ENCODE measurements at places on chromosomes 3 and 15. TPM values are rescaled to one million over a fixed set of nuclear protein-coding genes. Genes with fewer than 3 reads are reported as not detected.

- DNase-seq = no peak
Measured at GRCh38 chr15:63973212-63974009, 72.9 kb downstream of the DAPK2 start.

GRCh38 chr3:46031269-46031668, 4.0 kb upstream of the XCR1 start:
- no peak for DNase-seq

GRCh38 chr15:87224404-87224803, 1032.1 kb downstream of the NTRK3 start:
- DNase-seq = no peak

DNA sequence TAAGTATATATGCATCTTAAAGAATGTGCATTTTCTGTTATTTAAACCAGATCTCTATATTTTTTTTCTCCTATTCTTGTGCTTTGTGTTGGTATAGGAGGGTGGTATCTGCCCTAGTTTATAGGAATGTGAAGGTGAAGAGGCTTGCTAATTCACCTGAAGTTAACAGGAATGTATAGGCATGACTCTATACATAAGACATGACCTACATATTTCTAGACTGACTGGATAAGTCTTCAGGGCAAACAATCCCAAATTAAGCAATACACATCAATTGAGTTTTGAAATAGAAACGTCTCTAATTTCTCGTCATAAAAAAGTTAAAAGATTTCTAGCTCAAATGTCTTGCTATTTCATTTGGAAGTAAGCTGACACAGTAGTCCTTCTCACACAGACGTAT, 410.0 kb downstream of the DIPK2A start:
- no peak for DNase-seq

GRCh38 chr3:120909602-120909878, 1.5 kb downstream of the STXBP5L start:
- DNase-seq = no peak

The ALDH1L1 gene
- polyA plus RNA-seq = 51.6 TPM

The SERPINI1 gene
- polyA plus RNA-seq = 42.6 TPM

DNA sequence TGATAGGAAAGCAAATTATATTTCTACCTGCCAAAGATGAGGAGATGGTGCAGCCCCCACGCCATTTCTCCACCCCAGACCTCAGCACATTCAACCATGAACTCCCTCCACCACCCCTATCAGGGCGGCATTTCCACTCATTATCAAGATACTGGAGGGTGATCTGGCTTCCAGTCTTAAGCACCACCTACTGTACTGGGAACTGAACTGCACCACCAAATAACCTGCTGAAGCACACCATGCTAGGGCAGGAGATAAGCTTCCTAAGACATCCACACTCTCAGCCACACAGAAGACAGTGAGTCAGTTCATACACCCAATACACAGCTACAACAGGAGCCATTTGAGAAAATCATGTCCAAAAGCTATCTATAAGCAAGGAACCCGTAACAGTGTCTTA, 98.8 kb downstream of the FGF7 start:
- DNase-seq = no peak

- DNase-seq = no peak
Measured at GRCh38 chr3:193681631-193682030, 88.6 kb downstream of the OPA1 start.

DNA sequence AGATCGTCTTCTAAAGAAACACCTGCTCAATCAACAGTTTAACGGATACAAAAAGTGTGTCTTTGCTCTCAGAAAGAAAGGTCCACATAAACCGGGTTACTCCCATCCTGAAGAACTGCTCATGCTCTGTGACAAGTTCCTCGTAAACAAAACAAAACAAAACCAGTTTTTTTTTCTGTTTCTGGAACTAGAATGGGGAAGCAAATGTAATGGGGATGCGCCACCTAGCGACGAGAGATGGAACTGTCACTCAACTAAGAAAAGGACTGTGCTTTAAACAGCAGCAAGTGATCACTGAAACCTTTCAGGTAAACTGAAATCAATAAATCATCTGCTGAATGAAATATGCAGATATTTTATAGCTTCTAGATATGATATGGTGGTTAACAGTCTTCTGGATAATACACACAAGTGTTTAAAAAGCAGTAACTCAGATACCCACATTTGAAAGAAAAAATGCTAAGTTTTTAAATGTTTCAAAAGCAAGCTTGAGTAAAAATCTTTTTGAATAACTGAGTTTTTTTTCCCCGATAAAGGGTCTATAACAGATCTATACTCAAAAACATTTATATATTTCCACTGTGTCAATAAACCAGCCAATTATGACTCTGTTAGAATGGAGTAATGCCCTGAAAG, 10.9 kb downstream of the TM2D3 start:
- DNase-seq = no peak

GRCh38 chr3:104787306-104787705, 579.4 kb upstream of the ALCAM start:
- DNase-seq = no peak

The NPHP3 gene
- polyA plus RNA-seq = 36.2 TPM

- DNase-seq = no peak
Measured at GRCh38 chr3:183808355-183808754, 17.0 kb downstream of the MAP6D1 start.

DNA sequence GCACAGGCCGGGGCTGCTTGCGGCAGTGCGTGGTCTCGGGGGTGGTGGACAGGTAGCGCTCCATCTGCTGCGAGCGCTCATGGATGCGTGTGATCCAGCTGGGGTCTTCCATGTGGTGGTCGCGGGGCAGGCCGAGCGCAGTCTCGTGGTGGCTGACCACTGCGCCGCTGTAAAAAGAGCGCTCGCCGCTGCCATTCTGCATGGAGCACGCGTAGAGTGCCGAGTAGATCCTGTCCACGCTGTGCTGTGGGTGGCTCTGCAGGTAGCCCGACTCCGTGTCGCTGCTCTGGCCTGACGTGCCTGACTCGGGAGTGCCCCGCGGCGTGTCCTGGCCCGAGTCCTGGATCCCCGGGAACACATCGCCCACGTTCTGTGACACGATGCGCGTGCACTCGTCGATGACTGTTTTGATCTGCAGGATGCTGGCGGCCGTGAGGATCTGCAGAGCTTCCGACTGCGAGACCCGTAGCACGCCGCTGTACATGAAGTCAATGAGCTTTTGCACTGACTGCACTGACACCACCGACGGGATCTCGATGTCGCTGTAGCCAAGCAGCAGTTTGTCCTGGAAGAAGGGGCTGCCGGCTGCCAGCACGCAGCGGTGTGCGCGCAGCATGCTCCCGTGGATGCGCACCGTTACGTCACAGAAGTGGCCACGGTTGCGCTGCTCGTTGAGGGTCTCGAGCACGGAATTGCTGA, 57.4 kb downstream of the TIGIT start:
- no peak for DNase-seq

The BCHE gene
- polyA plus RNA-seq = 12.2 TPM

The SNUPN gene
- polyA plus RNA-seq = 31.6 TPM

- DNase-seq = peak; percentile 65
Measured at GRCh38 chr15:100627789-100628395, 25.5 kb downstream of the ASB7 start.

- DNase-seq = no peak
Measured at GRCh38 chr3:110526777-110527727, 544.6 kb upstream of the NECTIN3 start.

- no peak for DNase-seq
Measured at GRCh38 chr3:127197300-127198189, 4.6 kb downstream of the PRR23E start.

- no peak for DNase-seq
Measured at GRCh38 chr3:128489927-128490649, 2.9 kb downstream of the GATA2 start.

DNA sequence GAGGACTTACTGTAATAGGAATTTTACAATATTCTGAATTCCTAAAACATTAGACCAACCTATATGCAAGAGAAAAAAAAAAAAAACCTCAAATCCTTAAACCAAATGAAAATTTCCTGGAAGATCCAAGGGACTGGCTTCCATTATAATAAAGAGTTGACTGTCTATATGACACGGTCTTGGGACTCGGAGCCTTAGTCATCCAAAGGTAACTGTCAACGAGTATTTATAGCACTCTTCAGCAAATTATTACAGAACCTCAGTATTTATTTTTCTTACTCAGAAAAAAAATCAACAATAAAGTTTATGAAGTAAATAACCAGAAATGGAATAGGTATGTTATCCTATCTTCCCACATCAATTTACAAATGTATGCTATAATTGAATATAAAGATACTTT, 66.0 kb downstream of the TTBK2 start:
- DNase-seq = no peak

- DNase-seq = peak; percentile 27
Measured at GRCh38 chr3:86047161-86047560, 943.8 kb downstream of the VGLL3 start.

DNA sequence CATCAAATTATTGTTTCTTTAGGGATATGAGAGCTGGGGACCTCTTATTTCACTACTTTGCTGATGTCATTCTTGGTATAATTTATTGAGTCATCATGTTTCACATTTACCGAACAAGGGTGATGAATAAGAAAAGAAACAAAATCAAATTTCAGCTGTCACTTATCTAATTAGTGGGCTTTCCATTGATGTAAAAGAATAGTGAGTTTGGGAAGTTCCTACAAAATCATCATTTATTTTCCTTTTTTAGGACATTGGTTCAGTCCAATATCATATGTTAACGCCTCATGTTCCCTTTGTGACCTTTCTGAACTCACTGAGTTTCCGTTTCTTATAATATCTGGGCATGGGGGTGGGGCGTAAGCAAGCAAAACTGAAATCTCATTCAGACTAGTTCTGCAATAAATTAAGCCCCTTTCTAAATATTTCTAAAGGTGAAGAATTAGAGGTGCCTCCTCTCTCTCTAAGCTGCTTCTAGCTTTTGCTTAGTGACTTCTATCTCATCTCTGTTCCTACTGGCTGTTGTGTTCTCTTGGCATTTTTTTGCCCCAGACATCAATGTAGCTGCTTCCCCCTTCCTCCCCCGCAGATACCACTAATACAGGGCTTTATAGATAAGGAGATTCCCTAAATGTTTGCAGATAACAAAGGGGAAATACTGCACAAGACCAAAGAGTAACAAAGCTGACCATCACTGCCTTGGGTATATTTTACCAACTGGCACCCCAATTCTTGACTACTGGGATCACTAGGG, 238.0 kb upstream of the CTNNB1 start:
- no peak for DNase-seq

DNA sequence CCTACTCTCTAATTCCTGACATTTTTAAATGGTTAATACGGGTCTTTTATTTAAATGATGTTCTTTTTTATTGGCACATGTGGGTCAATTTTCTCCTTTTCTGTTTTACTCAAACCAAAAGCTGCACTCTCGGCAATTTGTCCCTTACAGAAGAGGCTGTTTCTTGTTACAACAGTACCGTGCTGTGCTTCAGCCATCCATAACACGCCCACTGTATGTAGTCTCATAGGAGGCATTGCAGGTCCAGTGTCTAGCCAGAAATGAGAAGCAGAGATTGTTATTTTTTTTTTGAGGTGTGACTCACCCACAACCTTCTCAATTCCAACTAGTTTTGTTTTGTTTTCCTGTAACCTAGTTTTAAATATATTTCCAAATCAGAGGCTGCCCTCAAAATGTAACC, 164.6 kb downstream of the GMNC start:
- no peak for DNase-seq

DNA sequence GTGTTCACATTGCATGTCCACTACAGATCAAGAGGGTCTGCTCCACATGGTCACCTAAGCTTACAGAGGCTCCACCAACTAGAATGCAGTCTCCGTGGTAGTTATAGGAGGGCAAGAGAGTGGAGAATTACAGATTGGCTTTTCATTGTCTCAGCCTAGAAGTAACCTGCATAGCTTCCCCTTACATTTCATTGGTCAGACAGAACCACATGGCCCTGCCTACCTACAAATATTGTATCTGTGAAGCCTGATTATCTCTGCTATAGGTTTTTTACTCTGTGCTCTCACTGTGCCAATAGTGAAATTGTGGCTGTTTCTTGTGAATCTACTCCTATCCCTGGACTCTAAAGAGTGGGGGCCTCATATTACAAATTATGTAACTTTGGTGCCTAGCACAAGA, 2.5 kb upstream of the TLNRD1 start:
- no peak for DNase-seq

DNA sequence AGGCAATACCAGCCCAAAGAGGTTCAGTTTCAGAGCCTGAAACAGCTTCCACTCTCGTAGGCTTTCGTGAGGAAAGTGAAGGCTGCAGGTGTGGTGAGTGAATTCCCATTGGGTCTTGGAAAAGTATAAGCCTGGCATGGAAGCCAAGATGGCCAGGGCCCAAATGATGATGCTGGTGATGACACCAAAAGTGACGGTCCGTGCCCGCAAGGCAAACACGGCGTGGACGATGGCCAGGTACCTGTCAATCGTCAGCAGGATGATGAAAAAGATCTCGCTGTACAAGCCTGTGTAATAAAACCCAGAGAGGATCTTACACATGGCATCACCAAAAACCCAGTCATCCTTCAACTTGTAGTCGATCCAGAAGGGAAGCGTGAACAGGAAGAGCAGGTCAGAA, 4.4 kb downstream of the CCR1 start:
- no peak for DNase-seq

DNA sequence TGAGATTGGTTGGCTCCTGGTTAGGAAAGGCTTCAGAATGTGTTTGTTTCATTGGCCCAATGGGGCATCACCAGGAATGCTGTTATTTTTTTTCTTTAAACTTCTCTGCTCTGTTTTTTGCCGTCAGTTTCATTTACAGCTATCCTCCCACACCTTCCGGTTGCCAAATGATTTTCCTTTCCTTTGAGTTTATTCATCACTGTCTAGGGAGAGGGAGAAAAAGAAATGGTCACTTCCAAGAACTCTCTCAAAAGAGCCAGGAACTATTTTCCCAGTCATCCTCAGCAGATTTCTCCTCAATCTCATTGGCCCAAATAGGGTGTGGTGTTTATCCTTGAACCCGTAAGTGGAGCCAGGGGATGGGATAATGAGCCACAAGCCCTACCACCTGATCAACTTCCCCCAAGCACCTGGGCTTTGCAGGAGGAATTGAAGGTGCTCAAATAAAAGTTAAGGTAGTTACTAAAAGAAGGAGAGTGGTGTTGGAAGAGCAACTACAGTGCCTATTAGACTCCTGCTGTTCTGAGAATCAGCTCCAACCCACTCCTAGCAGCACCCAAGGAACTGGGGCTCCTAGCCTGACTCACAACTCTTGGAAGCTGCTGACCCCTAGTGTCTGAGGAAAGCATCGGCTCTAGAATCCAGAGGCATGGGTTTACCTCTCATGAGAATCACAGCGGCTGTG, 183.8 kb upstream of the IL12A start:
- DNase-seq = peak; percentile 64

GRCh38 chr15:60899322-60899966, 329.7 kb downstream of the RORA start:
- DNase-seq = no peak

The GATM gene
- 246 TPM for polyA plus RNA-seq

The KCTD6 gene
- polyA plus RNA-seq = 35.4 TPM

GRCh38 chr15:96322536-96323318, 7.8 kb upstream of the NR2F2 start:
- DNase-seq = no peak

- DNase-seq = no peak
Measured at GRCh38 chr15:57323806-57324589, 52.3 kb upstream of the CGNL1 start.
